Stimulated activated CD4-positive, alpha-beta T cell treated with anti-CD3 and anti-CD28 coated beads, Interleukin-1b, Interleukin-23, amount 100 ng/mL, for 4 hours (primary cell): ENCODE measurements at places on chromosomes 1 and 21.

DNA sequence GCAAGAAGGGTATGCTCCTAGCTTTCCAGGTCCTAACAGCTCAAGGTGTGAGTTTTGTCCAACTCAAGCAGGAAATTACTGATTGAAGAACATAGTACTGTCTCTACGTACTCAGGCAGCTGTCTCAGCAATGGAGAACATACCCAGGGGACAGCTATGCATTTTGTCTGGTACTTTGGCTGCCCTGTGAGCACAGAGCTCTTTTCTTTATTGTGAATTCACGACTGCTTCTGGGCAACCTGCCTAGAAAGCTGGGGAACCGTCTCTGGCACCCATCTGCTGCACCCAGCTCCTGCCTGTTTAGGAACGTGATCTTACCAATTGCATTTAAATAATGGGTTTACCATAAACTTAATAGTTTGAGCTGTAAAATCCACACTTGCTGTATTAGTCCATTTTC lies 258.1 kb downstream of the HHAT start:
- no peak for DNase-seq

- no peak for DNase-seq
Observed at GRCh38 chr1:218536296-218536986, 191.3 kb downstream of the TGFB2 start.

GRCh38 chr1:229427572-229427971 lies 6.3 kb downstream of the ACTA1 start:
- no peak for DNase-seq

- DNase-seq: no peak
Observed at GRCh38 chr1:101086783-101087182, 61.2 kb upstream of the DPH5 start.

DNA sequence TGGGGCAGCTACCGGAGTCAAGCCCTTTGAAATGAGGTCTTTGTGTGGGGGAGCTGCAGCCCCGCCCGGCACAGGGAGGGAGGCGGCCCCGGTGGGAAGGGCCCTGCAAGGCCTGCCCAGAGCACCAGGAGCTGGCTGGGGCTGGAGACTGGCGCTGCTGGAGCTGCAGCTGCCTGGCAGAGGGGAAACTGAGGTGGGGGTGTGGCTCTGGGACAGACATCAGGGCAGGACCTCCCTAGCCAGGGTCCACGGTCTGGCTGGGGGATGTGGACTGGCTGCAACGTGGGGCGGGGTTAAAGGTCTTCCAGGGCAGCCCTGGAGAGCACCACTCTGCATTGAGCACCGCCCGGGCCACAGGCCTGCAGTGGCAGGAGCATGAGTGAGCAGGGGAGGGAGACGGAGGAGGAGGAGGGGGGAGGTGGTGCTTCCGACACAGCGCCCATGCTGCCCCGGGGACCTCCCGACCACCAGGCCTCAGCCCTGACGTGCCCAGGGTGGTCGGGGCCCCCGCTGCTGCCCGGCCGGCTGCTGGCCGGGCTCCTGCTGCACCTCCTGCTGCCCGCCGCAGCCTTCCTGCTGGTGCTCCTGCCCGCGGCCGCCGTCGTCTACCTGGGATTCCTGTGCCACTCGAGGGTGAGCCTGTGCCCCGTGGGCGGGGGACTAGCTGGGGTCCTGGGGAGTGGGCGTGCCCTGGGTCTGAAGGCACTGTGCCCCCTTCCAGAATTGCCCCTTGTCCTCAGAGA lies 4.8 kb upstream of the ANKRD65 start:
- no peak for DNase-seq

- DNase-seq: no peak
Observed at GRCh38 chr1:244050014-244050834, 859 bp upstream of the ZBTB18 start.

DNA sequence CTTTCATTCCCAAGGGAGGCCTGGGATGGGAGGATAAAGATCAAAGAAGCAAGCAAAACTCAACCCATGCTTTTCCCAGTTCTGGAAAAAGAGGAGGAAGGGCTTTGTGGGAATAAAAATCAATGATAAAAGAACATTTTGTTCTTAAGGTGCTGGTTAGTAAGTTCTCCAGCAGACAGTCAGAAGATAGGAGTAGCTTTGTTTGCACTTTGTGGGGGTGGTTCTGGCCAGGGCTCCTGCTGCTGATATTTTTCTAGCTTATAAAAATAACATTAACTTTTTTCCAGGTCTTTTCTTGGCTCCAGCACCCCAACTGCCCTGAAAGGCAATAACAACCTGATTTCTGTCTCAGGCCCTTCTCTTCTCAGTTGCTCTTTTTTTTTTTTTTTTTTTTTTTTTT lies 220.0 kb downstream of the FGGY start:
- no peak for DNase-seq
